GM12864 (cell line): ENCODE measurements at places on chromosomes 6 and 20.

DNA sequence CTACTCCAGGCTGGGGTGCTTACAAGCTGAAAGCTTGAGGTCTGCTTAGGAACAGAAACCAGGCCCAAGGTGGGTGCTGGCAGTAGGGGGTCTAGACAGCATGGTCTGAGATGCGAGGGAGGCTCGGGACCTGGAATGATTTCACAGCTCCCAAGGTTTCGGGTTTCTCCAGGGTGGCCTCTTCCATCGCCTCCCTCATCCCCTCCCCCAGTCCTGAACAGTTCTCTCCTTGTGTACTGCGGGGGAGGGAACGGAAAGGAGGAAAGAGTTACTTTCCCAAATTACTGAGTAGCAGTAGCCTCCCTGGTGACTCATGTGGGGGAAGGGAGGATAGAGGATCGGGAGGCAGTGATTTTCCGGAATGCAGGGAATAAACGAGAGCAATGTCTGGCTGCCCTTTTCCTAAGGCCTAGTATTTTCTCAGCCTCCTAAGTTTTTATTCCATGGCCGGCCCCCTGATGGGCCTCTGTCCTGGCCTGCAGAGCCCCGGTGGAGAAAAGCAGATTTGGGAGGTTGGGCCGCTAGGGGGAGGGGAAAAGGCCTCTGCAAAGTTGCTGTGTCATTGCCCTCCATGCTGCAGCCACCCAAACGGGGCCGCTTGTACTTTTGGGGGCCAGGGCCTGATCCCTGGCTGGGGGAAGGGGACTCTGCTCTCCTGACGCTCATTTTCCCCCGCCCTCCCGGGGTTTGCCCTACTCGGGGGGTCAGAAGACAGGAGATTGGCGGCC is 1.5 kb downstream of the BRD2 start:
- DNase-seq, result no peak

GRCh38 chr6:45084257-45084656 is 243.9 kb upstream of the RUNX2 start:
- DNase-seq, result no peak

DNA sequence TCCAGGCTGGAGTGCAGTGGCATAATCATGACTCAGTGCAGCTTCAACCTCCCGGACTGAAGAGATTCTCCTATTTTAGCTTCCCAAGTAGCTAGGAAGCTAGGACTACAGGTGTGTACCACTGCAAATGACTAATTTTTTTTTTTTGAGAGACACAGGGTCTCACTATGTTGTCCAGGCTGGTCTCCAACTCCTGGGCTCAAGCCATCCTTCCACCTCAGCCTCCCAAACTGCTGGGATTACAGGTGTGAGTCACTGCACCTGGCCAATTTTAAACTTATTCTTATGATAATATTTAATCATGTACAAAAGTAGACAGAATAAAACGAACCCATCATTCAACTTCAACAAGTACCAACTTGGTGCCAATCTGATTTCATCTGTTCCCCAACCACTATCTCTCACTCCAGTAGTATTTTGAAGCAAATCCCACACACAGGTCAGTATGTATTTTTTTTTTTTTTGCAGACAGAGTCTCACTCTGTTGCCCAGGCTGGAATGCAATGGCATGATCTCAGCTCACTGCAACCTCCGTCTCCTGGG is 32.5 kb downstream of the BCL2L1 start:
- no peak for DNase-seq

GRCh38 chr6:3081960-3082359 is 13.7 kb downstream of the RIPK1 start:
- DNase-seq, result no peak

GRCh38 chr20:45064812-45065211 is 36.1 kb downstream of the KCNS1 start:
- DNase-seq, result no peak

DNA sequence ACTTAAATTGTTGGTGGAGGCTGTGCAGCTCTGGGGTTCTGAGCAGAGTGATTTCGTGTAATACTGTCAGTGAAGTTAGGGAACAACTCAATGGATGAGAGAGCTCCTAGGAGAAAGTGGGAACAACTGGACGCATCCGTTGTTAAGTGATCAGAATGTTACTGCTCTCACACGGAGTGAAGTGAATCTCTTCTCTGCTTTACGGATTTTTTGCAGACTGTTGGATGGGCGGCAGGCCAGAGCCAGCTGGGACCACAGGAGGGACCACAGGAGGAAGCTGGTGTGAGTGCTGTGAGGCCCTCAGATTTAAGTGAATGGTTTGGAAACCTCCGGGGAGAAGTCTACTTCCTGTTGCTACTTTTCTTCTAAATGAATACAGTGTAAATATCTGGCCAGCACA is 23.7 kb upstream of the PPP1R14C start:
- no peak for DNase-seq

GRCh38 chr6:42431877-42432276 is 19.8 kb downstream of the TRERF1 start:
- no peak for DNase-seq

DNA sequence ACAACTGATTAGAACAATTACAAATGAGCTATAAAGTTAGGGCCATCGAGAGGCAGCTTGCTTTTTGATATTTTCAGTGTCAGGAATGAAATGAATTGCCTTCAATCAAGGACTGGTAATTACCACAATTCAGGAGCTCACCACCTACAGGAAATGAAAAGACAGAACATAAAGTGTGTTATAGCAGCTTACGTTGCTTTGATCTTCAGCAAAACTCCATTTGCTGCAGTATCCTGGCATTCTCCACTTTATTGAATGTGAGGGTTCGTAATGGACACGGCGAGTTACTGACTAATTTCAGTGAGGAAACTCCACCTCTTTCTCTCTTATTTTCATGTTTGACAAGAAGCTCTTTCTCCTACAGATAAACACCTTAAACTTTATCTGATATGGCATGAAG is 440.0 kb upstream of the HSF2 start:
- DNase-seq, result no peak

GRCh38 chr6:1420382-1420781 is 31.0 kb downstream of the FOXF2 start:
- DNase-seq, result no peak

GRCh38 chr6:104606361-104606760 is 253.4 kb downstream of the HACE1 start:
- DNase-seq, result no peak

GRCh38 chr20:12531626-12532025 is 477.1 kb upstream of the SPTLC3 start:
- DNase-seq, result no peak

DNA sequence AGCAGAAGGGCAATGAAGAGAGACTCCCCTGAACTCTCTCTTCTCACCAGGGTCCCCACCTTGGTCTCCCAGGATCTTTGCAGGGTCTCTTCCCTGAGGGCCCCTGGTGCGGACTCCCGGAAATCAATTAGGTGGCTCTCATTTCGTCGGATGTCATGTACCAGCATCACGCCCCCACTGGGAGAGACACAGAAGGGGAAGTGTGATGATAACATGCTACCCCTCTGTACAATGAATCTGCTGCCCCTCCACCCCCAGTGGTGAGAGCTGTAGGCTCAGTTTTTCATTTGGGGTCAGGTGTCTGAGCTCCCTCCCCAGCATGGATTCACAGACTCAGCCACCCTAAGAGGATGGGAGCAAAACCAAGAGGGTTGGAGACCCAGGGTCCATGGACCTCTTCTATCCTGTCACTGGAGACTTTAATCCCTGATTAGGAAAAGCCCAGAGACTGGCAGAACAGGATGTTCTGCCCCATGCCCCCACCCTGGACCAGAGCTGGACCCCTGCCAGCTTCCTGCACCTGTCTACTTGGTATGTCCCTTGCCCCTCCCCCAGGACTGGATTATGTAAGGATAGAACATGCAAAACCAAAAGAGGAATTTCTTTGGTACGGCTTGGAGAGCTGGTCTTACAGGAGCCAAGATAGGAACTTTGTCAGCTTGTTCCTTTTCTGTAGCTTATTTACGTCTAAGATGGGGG is 11.1 kb downstream of the GGT7 start:
- no peak for DNase-seq

- no peak for DNase-seq
Observed at GRCh38 chr20:11847827-11848226, 69.9 kb upstream of the BTBD3 start.

GRCh38 chr6:11712760-11713159 is 65.8 kb downstream of the ADTRP start:
- no peak for DNase-seq
